ENCODE measurements at places on chromosomes 12 and 14. TPM values are rescaled to one million over a fixed set of nuclear protein-coding genes. Genes with fewer than 3 reads are reported as not detected.

The MDGA2 gene
- total RNA-seq, result not detected

The RFX4 gene
- total RNA-seq, result not detected

The RERG gene
- not detected for total RNA-seq

The NDUFA9 gene
- 78.6 TPM for total RNA-seq

The PMCH gene
- total RNA-seq, result 0.36 TPM

The SLC6A12 gene
- not detected for total RNA-seq

The ACTN1 gene
- 390 TPM for total RNA-seq

The BCL11B gene
- 0.27 TPM for total RNA-seq

The GPR137C gene
- total RNA-seq, result 0.53 TPM

The GPR84 gene
- not detected for total RNA-seq

The GARIN6 gene
- not detected for total RNA-seq

The FAM186B gene
- 0.43 TPM for total RNA-seq

The RNASE13 gene
- not detected for total RNA-seq

The KCNJ8 gene
- not detected for total RNA-seq

The NRL gene
- total RNA-seq, result 0.57 TPM

The KRT73 gene
- not detected for total RNA-seq

The GYS2 gene
- total RNA-seq, result not detected

The RIN3 gene
- 8.8 TPM for total RNA-seq

The SMIM41 gene
- not detected for total RNA-seq

The KRT82 gene
- not detected for total RNA-seq

The LTBR gene
- 81.8 TPM for total RNA-seq

The FKBP3 gene
- 58.4 TPM for total RNA-seq

The HRK gene
- not detected for total RNA-seq

The WNT5B gene
- total RNA-seq, result 0.53 TPM

The MYF5 gene
- not detected for total RNA-seq

The SLC35E3 gene
- 7.0 TPM for total RNA-seq

The SCNN1A gene
- total RNA-seq, result 0.22 TPM

The TAS2R14 gene
- total RNA-seq, result 6.8 TPM

The SIX4 gene
- 4.3 TPM for total RNA-seq

The PRB2 gene
- not detected for total RNA-seq

The FGF23 gene
- total RNA-seq, result not detected

The RGS6 gene
- not detected for total RNA-seq

The TBX3 gene
- total RNA-seq, result 0.53 TPM

The PTPRO gene
- total RNA-seq, result not detected

The PTCSC3 gene
- not detected for total RNA-seq

The ERP27 gene
- 0.66 TPM for total RNA-seq

The PROX2 gene
- not detected for total RNA-seq

The LGMN gene
- 73.2 TPM for total RNA-seq

The ABCD2 gene
- total RNA-seq, result not detected

The SSTR1 gene
- 1.2 TPM for total RNA-seq

The PPP1R3E gene
- 3.7 TPM for total RNA-seq

The GPR162 gene
- 9.4 TPM for total RNA-seq

The DTX1 gene
- total RNA-seq, result not detected

The AMDHD1 gene
- total RNA-seq, result 0.13 TPM

The CISTR gene
- not detected for total RNA-seq

The LRRC43 gene
- total RNA-seq, result 0.57 TPM

The TSPAN11 gene
- 3.2 TPM for total RNA-seq

The MYO1H gene
- not detected for total RNA-seq

The CLEC12A gene
- not detected for total RNA-seq

The TESPA1 gene
- not detected for total RNA-seq

The CLEC4C gene
- total RNA-seq, result not detected

The USP44 gene
- 1.7 TPM for total RNA-seq

Data from thoracic aorta endothelial cell (primary cell).